Right lobe of liver (tissue), 6 donors: ENCODE measurements at places on chromosomes 3 and 15.

DNA sequence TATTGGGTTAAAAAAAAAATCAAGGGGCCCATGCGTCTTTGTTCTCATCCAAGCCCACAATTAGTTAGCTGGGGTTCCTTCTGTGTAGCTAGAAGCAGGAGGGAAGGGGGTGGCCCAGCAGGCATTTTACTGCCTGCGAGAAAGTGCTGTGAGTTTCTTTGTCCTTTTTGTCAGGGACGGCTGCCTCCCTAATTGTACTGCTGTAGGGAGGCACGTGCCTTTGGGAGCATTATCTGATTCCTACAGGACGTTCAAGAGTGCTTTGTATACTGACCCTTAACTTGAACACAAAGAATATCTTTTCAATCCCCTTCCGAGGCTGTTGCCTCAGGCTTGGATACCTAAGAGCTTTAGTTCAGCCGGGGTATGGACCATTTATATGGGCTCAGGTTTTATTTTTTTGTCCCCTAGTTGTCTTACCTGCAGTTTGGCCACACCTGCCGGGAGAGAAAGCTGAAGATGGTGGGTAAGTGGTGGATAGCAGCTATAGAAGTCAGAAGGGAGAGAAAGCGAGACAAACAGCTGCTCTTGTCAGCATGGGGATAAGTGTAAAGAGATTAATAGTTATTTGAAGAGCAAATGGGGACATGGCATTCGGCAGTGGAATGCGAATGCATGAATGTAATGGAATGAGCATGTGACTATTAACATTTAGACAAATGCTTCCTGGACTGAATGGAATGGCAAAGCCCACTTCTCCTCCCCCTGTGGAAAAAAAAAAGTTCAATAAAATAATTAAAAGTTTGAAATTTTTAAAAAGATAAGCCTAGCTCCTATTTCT is 175.2 kb downstream of the TP63 start:
- no peak for DNase-seq
- H3K4me3 ChIP-seq = no peak overlapping the region
- no peak overlapping the region for H3K27ac ChIP-seq

DNA sequence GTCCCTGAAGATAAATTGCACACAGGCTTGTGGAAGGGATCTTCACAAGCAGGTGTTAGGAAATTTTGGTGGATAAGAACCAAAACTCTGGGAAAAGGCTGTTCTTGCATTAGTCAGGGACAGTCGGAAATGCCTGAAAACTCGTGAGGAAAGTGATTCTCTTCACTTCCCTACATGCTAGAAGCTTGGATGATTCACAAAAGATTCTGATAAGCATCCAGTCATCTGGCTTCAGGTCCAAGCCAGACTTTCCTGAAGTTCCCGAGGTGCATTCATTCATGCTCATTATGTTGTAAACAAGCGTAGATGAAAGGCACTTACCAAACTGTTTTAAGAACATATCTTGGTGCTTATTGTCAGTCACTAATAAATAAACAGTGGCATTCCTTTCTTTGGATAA is 1028.7 kb downstream of the NTRK3 start:
- no peaks in the 10 kb centered on the region for H3K4me1 ChIP-seq
- DNase-seq = no peak
- H3K4me3 ChIP-seq = no peak overlapping the region
- no peak overlapping the region for H3K27ac ChIP-seq

- peaks cover 22% of the 10 kb centered on the region for H3K4me1 ChIP-seq
- no peaks in the 10 kb centered on the region for H3K27me3 ChIP-seq
- H3K36me3 ChIP-seq = no peaks in the 10 kb centered on the region
- no peak overlapping the region for H3K27ac ChIP-seq
- H3K4me3 ChIP-seq = no peak overlapping the region
Observed at GRCh38 chr3:65674226-65674625, 364.5 kb downstream of the MAGI1 start.

- DNase-seq = no peak
- no peak overlapping the region for H3K4me3 ChIP-seq
- no peaks in the 10 kb centered on the region for H3K27me3 ChIP-seq
- no peaks in the 10 kb centered on the region for H3K36me3 ChIP-seq
- peaks cover 4% of the 10 kb centered on the region for H3K4me1 ChIP-seq
Observed at GRCh38 chr15:35243758-35244157, 158.7 kb upstream of the NANOGP8 start.

DNA sequence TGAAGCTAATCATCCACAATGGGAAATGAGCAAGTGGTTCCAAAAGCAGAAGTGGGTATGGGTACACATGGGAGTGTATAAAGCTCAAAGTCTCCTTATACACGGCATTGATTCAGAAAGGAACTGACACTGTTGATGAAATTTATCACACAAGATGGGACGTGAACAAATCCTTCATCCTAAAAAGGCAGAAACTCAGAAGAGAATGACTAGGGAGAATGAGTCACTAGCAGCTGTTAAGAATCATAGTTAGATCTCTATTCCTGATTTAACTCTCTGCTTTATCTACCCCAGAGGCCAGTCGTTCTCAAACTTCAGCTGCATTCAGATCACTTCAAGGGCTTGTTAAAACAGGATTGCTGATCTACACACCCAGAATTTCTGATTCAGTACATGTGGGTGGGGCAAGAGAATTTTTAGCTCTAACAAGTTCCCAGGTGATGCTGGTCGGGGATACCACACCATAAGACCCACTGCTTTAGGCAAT is 97.7 kb upstream of the PHLDB2 start:
- no peaks in the 10 kb centered on the region for H3K27me3 ChIP-seq
- no peak for DNase-seq
- peaks cover 50% of the 10 kb centered on the region for H3K4me1 ChIP-seq
- H3K36me3 ChIP-seq = no peaks in the 10 kb centered on the region
- no peak overlapping the region for H3K4me3 ChIP-seq
- H3K27ac ChIP-seq = no peak overlapping the region

GRCh38 chr15:100078511-100079220 is 263.1 kb downstream of the ADAMTS17 start:
- H3K4me3 ChIP-seq = no peak overlapping the region
- DNase-seq = no peak
- H3K27me3 ChIP-seq = no peaks in the 10 kb centered on the region
- no peaks in the 10 kb centered on the region for H3K36me3 ChIP-seq
- H3K4me1 ChIP-seq = peaks cover 9% of the 10 kb centered on the region

- DNase-seq = no peak
- no peak overlapping the region for H3K27ac ChIP-seq
- no peaks in the 10 kb centered on the region for H3K27me3 ChIP-seq
- H3K4me3 ChIP-seq = no peak overlapping the region
- H3K36me3 ChIP-seq = no peaks in the 10 kb centered on the region
- no peaks in the 10 kb centered on the region for H3K4me1 ChIP-seq
Observed at GRCh38 chr3:186456731-186457191, 87.4 kb downstream of the CRYGS start.

GRCh38 chr15:75947092-75947491 is 43.4 kb downstream of the FBXO22 start:
- no peaks in the 10 kb centered on the region for H3K27me3 ChIP-seq
- H3K4me3 ChIP-seq = no peak overlapping the region
- no peak for DNase-seq
- H3K36me3 ChIP-seq = no peaks in the 10 kb centered on the region
- no peaks in the 10 kb centered on the region for H3K4me1 ChIP-seq
- H3K27ac ChIP-seq = no peak overlapping the region
